ENCODE measurements at places on chromosomes 5 and 9. TPM values are rescaled to one million over a fixed set of nuclear protein-coding genes. Genes with fewer than 3 reads are reported as not detected.
A peak's percentile ranks its signal among the peaks of the same experiment; 100 is the strongest.

DNA sequence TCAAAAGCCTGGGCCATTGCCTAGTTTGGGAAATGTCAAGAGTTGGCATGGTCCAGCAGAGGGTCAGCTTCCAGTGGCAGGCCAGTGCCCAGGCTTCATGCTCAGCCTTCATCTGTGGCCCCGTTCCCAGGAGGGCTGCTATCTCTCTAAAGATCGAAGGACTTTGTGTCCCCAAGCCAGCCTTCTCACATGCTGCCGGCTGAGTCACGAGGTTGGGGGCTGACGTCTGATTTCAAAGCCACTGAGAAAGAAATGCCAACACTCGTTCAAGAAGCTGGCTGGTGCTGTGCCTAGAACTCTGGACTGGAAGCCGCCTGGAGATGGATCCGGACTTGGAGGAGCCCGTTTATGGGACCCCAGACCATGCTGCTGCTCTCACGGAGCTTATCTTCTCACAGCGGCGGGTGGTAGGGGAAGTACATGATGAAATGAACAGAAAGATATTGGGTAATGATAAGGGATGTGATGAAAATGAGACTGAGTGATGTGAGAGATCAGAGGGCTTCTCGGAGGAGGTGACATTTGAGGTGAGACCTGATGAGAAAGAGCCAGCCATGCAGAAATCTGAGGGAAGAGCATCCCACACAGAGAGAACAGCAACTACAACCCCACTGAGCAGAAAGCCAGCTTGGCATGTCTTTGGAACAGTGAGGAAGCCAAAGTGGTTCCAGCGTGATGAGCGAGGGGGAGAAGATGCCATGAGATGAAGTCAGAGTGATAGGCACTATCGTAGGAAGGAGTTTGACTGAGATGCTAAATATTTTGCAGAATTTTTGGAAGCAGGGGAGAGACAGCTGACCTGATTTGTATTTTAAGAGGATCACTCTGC, 54.9 kb upstream of the BOD1 start:
- no peak for DNase-seq

DNA sequence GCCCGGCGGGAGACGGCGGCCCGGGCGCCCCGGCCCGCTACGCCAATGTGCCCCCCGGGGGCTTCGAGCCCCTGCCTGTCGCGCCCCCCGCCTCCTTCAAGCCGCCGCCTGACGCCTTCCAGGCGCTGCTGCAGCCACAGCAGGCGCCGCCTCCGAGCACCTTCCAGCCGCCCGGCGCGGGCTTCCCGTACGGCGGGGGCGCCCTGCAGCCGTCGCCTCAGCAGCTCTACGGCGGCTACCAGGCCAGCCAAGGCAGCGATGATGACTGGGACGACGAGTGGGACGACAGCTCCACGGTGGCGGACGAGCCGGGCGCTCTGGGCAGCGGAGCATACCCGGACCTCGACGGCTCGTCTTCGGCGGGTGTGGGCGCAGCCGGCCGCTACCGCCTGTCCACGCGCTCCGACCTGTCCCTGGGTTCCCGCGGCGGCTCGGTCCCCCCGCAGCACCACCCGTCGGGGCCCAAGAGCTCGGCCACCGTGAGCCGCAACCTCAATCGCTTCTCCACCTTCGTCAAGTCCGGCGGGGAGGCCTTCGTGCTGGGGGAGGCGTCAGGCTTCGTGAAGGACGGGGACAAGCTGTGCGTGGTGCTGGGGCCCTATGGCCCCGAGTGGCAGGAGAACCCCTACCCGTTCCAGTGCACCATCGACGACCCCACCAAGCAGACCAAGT, 723 bp downstream of the SNX18 start:
- DNase-seq = no peak

DNA sequence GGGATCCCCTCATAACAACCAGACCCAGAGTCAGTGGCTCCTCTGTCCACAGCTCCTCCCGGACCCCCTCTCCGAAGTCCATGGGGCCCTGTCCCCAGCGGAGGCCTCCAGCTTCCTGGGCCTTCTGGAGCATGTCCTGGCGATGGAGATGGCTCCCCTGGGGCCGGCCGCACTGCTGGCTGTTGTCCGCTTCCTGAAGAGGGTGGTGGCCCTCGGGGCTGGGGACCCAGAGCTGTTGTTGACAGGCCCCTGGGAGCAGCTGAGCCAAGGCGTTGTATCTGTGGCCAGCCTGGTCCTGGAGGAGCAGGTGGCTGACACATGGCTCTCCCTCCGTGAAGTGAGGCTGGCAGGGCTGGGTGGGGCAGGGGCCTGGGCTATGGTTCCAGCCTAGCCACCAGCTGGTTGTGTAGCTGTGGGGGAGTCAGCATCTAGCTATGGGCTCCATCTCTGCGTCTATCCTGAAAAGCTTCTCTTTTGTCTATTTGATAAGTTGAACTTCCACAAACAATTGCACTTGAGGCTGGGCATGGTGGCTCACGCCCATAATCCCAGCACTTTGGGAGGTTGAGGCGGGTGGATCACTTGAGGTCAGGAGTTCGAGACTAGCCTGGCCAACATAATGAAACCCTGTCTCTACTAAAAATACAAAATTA, 4.7 kb downstream of the ADGRD2 start:
- no peak for DNase-seq

DNA sequence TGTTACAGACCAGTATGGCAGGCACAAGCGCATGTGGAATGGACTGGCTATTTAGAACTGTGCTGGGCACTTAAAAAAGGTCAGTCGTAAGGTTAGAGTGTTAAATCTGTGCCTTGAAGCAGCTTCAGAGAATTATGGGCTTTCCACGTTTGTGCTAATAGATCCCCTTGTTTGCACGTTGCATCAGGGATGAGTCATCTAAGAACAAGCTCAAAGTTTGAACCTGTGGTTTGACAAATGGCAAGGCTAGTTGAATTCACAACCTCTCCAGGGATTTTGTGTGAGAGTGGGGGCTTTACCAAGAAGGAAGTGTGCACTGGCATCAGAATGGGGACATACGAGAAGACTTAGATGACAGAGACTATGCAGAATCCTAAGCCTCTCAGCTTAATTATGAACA, 249.6 kb downstream of the IRX1 start:
- no peak for DNase-seq

DNA sequence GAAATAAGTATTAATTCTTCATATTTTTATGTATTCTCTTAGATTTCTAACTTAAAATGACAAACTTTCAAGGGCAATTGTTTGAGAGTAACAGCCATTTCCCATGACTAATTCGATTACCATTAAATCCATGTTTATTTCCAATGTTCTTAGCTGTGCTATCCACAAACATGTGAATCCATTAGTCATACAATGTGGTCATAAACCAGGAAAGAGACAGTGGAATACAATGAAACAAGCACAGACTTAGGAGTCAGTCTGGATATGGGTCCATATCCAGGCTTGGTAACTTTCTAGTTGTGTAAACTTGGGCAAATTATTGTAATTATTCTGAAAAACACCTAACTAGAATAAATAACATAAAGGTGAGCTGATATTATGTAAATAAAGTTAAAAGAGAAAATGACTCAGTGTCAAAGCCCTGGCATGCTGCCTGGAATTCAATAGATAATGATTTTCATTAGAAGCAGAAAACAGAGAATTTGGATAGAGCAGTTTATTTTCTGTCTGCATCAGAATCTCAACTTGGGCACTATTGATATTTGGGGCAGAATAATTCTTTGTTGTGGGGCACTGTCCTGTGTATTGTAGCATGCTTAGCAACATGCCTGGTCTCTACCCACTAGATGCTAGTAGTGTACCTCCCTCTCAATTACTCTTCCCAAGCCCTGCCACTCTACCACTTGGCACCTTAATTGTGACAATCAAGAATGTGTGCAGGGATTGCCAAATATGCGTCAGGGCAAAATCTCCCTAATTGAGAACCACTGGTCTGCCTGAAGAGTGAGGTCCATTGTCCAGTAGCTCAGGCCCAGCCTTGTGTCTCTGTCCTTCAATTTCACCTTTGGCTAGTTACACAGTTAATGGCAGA, 44.7 kb upstream of the SLC27A6 start:
- DNase-seq = peak; percentile 34

GRCh38 chr5:7801891-7802614, 48.9 kb downstream of the CFAP90 start:
- DNase-seq = no peak

- peak; percentile 85 for DNase-seq
These were observed 14.3 kb downstream of the PDE8B start for GRCh38 chr5:77224672-77225355.

DNA sequence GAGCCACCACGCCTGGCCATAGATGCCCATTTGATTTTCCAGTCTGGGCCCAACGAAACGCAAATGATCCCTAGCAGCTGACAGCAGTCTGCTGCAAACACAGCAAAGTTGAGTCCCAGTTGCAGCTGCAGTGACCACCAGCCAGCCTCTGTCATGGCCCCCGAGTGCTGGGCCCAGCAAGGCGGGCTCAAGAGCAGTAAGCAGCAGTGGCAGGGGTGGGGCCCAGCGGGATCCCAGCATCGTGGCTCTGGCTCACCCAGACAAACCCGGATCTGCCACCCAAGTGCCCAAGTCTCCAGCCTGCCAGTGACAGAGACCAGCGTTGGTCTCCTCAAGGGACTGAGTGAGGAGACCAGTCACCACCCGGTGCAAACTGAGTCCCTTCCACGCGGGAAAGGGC, 6.9 kb upstream of the LTC4S start:
- DNase-seq = no peak

- DNase-seq = no peak
These were observed 75.2 kb downstream of the PDE6A start for GRCh38 chr5:149869411-149869821.

GRCh38 chr5:145965804-145966203, 29.4 kb downstream of the SH3RF2 start:
- no peak for DNase-seq

DNA sequence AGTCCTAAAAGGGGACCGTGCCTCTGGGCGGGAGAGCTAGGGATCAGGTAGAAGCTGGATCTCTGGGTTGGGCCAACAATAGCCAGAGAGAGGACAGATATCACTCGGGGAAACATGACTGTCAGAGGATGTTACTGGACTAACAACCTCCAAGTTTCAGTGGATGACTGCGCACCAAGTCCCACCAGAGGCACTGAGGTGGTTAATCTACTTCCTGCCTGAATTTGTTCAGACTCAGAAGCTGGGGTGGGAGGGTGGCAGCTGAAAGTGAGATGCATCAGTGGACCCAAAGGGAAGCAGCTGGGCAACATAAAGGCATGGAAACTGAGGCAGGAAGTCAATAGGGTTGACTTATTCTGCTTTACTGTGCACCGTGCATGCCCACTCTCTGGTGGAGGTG, 130.1 kb upstream of the SLC44A1 start:
- no peak for DNase-seq

DNA sequence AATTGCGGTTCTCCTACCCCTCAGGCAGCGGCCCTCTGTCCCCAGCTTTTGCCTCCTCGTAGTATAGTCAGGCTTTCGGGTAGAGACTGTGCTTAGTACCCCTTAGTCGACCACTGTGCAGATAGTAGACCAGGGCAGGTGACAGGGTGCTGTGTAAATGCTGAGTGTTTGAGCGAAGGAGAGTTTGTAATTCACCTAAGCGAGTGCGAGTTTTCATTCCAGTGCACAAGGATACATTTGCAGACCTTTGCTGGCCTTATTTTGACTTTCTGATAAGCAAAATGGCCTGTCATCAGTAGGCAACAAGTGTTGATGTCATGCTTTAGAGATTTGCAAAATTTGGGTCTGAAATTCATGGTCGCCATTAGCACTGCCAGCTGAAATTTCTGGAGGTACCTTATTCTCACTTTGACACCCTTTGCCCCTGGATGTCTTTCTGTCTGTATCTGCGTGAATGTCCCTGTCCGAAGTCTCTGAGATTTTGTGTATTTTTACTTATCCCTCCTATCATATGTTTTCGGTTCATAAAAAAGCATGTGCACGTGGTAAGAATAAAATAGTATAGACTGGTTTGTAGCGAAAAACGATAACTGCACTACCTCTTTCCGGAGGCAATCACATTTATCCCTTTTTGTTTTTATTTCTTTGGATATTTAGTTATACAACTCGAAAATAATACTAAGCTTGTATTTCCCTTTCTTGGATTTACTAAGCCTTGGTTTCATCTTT, 1.9 kb downstream of the LMNB1 start:
- DNase-seq = no peak

- no peak for DNase-seq
These were observed 10.5 kb downstream of the SNAPC3 start for GRCh38 chr9:15433191-15433590.

GRCh38 chr9:11933926-11934325, 759.3 kb upstream of the TYRP1 start:
- no peak for DNase-seq

DNA sequence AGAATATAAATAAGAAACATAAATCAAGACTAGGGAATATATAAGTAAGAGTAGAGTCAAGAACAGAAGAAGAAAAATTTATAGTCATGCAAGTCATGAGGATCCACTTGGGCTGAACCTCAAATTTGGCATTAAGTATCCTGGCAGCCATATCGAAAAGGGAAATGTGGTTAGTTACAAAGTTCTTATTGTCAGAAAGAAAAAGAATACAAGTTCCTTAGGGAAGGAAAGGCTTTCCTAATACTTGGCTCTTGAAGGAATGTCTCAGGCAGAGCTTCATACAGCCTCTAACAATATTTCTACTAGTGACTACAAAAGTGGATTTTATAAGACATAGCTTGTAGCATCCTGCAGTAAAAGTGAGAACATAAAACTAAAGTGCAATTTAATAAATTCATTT, 45.4 kb downstream of the TMEM252 start:
- DNase-seq = no peak

GRCh38 chr5:172853355-172853975, 19.4 kb downstream of the ERGIC1 start:
- DNase-seq = no peak

DNA sequence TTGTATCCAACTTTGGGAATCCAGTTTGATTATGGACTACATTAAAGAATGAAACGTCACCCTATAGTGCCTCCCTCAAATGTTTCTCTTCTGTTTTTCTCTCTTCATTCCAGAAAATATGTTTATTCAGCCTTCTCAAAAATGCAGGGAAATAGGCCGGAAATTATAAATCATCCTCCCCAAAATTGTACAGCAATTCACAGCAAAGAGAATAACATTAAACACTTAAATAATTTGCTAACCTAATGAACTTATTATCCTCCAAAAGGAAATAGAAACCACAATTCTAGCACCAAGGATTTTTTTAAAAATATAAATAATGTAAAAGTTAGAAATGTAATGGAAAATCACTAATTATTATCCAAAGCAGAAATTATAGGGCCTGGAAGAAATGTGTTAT, 115.9 kb upstream of the CCNG1 start:
- DNase-seq = no peak

GRCh38 chr5:56190497-56190896, 42.6 kb downstream of the ANKRD55 start:
- no peak for DNase-seq

Gene LHFPL2
- polyA plus RNA-seq = 4.4 TPM

Gene ARPC5L
- polyA plus RNA-seq = 34.0 TPM

Gene OR1Q1
- 1.1 TPM for polyA plus RNA-seq

Gene PDLIM4
- polyA plus RNA-seq = 31.0 TPM

Gene GHR
- 0.90 TPM for polyA plus RNA-seq

Gene TEX48
- not detected for polyA plus RNA-seq

Gene FBP1
- 0.15 TPM for polyA plus RNA-seq

Gene PTCH1
- polyA plus RNA-seq = 2.8 TPM

Gene CDC14B
- polyA plus RNA-seq = 13.9 TPM

Gene CDC20B
- not detected for polyA plus RNA-seq

Gene BARHL1
- not detected for polyA plus RNA-seq
